ENCODE measurements at places on chromosomes 5 and 9. TPM values are rescaled to one million over a fixed set of nuclear protein-coding genes. Genes with fewer than 3 reads are reported as not detected.

Gene PCDHB15
- 3.4 TPM for total RNA-seq

Gene PCDHA6
- total RNA-seq: 1.3 TPM

Gene CDKN2B
- total RNA-seq: 1.7 TPM

Gene CCL28
- 1.6 TPM for total RNA-seq

Gene SNCB
- not detected for total RNA-seq

Gene PCA3
- total RNA-seq: not detected

Gene CD274
- total RNA-seq: 2.0 TPM

Gene IL31RA
- not detected for total RNA-seq

Gene TPM2
- total RNA-seq: 266 TPM

Gene ENTPD8
- 0.24 TPM for total RNA-seq

Gene NRARP
- 10.0 TPM for total RNA-seq

Gene LPAR1
- 26.4 TPM for total RNA-seq

Gene SPATA31A3
- total RNA-seq: not detected

Gene HMMR
- 0.87 TPM for total RNA-seq

Gene SLIT3
- total RNA-seq: 29.3 TPM

Gene RGS14
- 8.0 TPM for total RNA-seq

Gene LCN9
- total RNA-seq: not detected

Gene SLC34A3
- total RNA-seq: not detected

Gene TICAM2
- 5.5 TPM for total RNA-seq

Gene LHX6
- total RNA-seq: 1.7 TPM

Gene IFNA21
- not detected for total RNA-seq

All from ovary (tissue), 10 donors.